Sciatic nerve (tissue), 2 donors: ENCODE measurements at places on chromosomes 4 and X. TPM values are rescaled to one million over a fixed set of nuclear protein-coding genes. Genes with fewer than 3 reads are reported as not detected.

CXCR3 gene
- 0.31 TPM for total RNA-seq

GLRB gene
- total RNA-seq = 2.7 TPM

EREG gene
- 0.22 TPM for total RNA-seq

LDB2 gene
- 104 TPM for total RNA-seq

SULT1B1 gene
- 1.3 TPM for total RNA-seq

MID2 gene
- 26.7 TPM for total RNA-seq

LIMCH1 gene
- 195 TPM for total RNA-seq

CLDN24 gene
- total RNA-seq = not detected

ASB9 gene
- total RNA-seq = 1.2 TPM

PRKG2 gene
- 3.2 TPM for total RNA-seq

SPIN2A gene
- 2.1 TPM for total RNA-seq

GDPD2 gene
- total RNA-seq = 0.22 TPM
